Femur (tissue), 1 donor: ENCODE measurements at places on chromosomes 6 and 20.

GRCh38 chr6:1597924-1598323 is 11.8 kb upstream of the FOXC1 start:
- peak; percentile 16 for DNase-seq

GRCh38 chr20:17866234-17867001 is 102.2 kb downstream of the SNX5 start:
- DNase-seq = no peak

DNA sequence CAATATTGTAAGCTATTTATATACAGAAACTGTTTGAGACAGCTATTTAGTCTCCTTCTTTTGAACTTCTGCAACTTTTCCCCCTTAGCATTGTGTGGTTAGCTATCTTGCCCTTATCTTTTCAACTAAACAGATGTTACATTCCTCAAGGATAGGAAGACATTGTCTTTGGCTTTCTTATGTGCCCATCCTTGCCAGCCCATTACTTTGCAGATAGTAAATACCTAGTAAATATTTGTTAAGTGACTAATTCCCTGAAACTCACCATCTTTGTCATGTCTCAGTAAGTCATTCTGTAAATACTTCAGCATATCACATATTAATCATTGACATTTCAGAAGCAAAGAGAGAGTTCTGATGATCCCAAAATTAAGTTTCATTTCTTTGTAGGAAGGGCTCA is 69.1 kb upstream of the FLRT3 start:
- DNase-seq = no peak

DNA sequence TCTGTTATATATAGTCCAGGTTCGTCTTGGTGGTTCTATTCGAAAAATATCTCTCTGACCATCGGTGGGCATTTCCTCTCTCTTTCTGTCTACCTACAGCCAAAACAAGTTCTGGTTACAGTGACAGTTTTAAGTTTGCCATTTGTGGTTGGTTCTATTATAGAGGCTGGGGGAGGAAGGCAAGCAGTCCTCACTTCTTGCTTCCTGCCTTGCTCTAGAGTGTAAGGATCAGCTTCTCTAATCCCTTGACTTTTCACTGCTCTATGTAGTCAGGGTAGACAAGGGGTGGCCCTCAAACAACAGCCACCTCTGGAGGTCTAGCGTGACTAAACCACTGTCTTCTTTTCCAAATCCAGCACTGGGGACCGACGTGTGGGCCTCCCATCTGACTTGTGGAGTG is 16.1 kb downstream of the E2F3 start:
- DNase-seq = no peak

- no peak for DNase-seq
These were observed 48.2 kb upstream of the RALY start for GRCh38 chr20:33945391-33946081.

DNA sequence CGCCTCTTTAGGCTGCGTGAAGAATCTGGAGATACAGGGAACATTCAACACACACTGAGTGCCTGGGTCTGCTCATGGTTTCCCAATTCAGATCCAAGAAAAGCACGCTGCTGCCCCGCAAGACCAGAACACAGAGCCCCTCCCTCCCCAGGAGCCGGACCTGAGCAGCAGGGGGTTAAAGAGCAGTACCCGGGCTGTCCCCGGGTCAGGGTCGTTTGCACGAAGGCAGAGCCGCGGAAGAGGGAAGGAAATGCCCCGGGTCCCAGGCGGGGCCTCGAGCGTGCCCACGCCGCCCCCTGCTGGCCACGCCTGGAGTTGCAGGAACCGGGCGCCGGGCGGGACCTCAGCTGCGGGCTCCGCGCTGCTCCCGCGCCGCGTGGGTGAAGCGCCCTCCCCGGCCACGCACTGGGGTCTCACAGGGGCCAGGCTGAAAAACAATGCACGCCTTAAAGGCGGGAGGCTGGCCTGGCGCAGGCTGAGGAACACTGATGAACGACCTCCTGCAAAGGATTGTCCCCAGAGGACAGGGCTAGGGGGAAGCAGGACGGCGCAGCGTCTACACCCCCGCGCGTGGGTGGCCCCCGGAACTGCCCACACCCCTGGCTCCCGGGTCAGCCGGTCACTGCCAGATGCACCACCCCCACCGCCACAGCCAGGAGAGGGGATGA is 48.9 kb downstream of the ANKRD60 start:
- peak; percentile 77 for DNase-seq

- no peak for DNase-seq
These were observed 45.6 kb downstream of the EYA4 start for GRCh38 chr6:133286765-133287164.

- DNase-seq = no peak
These were observed 28.1 kb downstream of the KIF13A start for GRCh38 chr6:17959302-17959701.

DNA sequence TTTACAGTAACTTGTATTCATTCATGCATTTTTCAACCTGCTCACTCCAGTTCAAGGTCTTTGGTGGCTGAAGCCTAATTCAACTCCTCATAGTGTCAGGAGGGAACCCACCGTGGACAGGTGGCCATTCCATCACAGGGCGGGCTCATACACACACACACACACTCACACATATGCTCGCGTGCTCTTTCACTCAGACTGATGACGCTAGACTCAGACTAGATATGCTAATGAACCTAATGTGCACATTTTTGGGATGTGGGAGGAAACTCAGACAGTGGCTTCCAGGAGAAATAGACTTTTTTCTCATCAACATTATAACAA is 56.7 kb downstream of the TRIM27 start:
- no peak for DNase-seq

DNA sequence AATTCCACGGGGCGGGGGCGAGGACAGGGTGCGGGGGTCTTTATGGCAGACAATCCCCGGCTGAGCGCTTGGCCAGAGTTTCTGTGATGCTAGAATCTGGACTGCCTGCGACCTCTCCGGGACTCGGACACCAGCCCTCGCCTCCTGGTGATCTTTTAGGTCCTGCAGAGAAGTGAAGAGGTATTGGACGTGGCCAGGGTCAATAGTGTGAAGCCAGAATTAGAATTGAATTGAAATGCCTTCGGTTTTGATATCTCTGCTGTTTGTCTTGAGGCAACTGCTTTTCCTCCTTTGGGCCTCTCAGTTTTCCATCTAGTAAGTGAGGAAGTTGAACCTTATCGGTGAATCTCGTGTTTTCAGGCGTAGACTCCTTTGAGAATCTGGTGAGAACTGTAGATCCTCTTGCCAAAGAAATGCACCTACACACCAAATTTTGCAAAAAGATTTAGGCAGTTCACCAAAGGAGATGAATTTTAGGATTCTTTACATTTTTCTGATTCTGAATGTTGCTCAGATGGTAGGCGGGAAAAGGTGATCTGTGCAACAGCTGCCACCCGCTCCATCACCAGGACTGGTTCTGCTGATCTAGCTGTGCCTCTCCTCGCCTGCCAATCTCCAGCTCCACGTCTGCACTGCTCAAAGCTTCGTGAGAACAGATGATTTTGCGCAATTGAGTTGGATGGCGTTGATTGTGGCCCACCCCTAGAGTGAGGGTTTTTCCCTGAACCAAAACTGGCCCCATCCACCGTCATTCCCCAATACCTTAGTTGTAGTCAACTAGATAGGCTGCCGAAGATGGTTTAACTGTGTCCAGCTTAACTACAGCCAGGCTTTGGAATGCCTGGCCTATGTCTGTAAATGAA is 837 bp upstream of the OSER1 start:
- DNase-seq = no peak

- DNase-seq = no peak
These were observed 348.3 kb downstream of the BCKDHB start for GRCh38 chr6:80454661-80455365.

DNA sequence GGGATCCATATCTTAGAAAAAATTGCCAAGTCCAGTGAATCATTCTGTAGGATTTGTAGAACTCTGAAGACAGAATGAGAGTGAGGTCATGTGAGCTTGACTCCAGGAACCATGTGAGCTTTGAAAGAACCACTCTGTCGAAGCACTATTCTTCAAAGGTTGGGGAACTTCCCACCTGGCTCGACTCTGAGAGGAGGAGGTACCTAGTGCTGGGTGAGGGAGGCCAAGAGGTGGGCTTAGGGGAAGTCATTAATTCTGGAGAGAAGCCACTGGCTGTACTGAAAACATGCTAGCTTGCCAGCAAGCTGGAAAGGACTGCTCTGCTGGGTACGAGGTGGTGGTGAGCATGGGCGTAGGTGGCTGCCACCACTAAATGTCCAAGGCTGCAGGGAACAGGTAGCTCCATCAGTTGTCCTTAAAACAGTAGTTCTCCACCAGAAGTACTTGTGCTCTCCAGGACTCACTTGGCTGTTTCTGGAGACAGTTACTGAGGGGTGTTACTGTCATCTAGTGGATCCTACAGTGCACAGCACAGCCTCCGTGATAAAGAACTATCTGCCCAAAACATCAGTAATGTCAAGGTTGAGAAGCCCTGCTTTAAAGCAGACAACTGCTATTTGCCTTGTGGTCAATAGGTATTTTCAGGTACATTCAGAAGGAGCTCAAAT is 34.7 kb upstream of the SYNJ2 start:
- no peak for DNase-seq

DNA sequence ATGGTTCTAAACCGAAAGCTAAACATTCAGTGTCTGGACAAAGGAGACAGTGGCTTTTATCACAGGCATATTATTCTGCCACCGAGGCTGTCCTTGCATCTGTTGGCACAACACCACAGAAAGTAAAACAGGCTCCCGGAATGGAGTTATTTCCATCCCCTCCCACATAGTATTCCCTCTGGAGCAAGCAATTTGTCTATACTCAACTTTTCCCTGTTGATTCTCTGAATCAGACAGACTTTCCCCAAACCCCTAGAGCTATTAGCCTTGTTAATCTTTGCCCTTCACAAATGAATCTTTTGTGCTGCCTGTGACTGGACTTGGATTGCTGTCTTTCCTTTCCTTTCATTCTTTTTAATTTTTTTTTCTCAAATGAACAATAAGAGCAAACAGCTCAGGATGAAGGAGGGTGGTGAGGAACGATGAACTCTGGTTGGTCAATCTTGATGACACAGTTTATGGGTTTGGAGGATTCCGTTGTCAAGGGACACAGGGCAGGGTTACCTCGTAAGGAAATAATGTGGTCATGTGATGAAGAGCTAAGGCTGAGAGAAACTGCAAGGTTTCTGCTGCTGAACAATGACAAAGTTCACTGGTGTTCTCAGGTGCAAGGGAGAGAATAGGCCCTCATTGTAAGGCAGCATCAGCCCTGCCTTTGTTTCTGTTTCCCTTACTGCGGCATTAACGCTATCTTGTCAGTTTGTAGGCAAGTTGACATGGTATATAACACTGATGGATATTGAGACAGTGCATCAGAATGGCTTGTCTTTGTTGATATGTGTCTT is 275.0 kb upstream of the BMP2 start:
- no peak for DNase-seq
